NCI-H1048 (cell line): ENCODE measurements at places on chromosomes 11 and 22.

DNA sequence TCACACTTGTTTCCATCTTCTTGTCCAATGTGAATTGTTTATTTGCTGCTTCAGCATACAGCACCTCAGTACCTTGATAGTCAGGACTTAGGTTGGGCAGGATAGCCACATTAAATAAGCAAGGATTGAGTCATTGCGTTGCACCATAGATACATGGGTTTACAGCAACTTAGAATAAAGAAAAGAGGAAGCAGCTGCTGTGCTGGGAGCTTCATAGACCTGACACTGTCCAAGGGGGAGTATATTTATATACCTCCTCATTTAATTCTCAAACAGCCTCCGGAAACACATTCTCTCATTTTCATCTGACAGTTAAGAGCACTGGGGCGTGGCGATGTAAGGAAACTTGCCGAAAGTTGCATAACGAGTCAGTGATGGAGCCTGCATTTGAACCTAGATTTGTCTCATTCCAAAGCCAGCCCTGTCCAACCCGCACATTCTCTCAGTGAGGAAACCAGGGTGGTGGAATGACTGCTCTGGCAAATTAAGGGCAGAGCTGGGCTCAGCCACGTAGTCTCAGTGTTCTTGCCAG lies 42.2 kb downstream of the UBASH3B start:
- DNase-seq: no peak

DNA sequence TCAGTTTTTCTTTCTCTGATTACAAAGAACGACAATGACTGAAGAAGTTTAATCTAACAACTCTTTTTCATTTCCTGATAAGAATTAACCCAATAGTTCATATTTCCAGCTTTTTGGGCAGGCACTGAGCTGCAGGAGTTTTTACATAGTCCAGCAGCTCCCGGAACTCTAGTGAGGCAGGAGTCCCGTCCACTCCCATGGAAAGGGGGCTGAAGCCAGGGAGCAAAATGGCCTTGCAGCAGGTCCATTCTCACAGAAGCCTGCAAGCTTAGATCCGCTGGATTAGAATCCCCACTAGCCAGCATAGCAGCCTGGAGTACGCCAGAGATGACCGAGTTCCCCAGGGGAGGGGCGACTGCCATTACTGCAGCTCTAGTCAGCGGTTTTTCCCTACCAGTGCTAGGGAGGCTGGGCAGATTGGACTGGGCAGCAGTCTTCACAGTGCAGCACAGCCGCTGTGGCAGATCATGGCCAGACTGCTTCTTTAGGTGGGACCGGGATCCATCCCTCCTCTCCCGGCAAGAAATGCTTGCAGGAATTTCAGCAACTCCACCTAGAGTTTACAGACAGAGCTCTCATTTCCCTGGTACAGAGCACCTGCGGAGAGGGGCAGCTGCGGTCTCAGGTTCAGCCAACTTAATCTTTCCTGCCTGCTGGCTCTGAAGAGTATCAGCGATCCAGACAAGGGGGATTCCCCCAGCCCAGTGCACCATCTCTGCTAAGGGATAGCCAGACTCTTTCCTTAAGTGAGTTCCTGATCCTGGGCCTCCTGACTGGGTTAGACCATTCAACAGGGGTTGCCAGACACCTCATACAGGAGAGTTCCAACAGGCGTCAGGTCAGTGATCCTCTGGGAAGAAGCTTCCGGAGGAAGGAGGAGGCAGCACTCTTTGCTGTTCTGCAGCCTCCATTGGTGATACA lies 742 bp upstream of the CASP4 start:
- no peak for DNase-seq

DNA sequence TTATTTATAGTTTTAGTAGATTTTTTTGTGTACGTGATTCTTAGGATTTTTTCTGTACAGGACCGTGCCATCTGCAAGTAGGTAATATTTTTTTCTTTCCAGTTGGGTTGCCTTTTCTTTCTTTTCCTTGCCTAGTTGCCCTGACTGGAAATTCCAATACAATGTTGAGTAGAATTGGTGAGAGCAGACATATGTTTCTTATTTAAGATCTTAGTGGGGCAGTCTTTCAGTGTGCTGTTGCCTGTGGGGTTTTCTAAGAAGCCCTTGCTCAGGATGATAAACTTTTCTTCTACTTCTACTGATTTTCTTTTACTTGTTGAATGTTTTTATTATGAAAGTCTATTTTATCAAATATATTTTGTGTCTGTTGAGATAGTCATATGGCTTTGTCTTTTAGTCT lies 33.0 kb downstream of the ATXN10 start:
- no peak for DNase-seq

GRCh38 chr22:48660790-48661740 lies 1166.6 kb downstream of the BRD1 start:
- DNase-seq: no peak

- no peak for DNase-seq
These were observed 200.4 kb downstream of the MN1 start for GRCh38 chr22:27601195-27601594.

- DNase-seq: no peak
These were observed 55.9 kb upstream of the FGF3 start for GRCh38 chr11:69874984-69875624.

DNA sequence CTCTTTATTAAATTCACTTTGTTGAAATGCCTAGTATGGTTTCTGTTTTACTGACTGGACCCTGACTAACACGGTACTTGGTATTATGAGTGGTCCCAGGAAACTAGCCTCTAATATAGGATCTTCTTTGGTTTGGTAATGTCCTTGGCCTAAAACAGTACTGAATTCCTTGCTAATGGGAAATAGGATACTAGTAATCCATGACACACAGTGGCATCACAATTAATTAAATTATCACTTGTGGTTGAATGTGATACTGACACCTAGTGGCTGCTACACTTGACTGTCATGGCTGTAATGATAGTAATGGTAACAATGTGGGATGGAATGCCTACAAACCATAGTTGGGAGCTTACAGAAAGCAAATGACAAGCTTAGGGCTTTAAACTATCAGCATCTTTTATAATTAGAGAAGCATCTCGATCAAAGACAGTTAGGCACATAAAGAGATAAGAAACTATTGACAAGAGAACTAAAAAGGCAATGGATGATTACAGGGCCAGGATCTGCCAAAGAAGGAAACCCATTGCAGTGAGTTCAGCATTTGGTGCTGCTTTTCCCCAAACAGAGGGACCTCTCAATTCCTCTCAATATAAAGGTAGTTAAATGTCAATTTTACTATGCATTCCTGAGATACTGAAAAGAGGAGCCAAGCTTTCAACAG lies 8.6 kb downstream of the DNHD1 start:
- DNase-seq: no peak

DNA sequence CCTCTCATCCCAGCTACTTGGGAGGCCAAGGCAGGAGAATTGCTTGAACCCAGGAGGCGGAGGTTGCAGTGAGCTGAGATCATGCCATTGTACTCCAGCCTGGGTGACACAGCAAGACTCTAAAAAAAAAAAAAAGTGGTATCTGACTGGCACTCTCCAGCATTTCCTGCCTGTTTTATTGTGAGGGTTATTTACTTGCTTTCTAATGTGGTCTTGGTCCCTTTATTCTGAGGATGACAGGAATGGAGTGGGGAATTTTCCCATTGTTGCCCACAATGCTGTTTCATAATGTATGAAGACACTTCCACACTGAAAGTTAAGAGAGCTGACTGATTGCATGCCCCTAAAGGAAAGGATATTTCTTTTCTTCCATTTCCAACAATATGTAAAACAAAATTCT lies 286.5 kb upstream of the MTNR1B start:
- no peak for DNase-seq

- DNase-seq: no peak
These were observed 21.5 kb upstream of the MMP7 start for GRCh38 chr11:102552020-102552419.

- no peak for DNase-seq
These were observed 33.7 kb downstream of the ZC3H12C start for GRCh38 chr11:110126936-110127335.

DNA sequence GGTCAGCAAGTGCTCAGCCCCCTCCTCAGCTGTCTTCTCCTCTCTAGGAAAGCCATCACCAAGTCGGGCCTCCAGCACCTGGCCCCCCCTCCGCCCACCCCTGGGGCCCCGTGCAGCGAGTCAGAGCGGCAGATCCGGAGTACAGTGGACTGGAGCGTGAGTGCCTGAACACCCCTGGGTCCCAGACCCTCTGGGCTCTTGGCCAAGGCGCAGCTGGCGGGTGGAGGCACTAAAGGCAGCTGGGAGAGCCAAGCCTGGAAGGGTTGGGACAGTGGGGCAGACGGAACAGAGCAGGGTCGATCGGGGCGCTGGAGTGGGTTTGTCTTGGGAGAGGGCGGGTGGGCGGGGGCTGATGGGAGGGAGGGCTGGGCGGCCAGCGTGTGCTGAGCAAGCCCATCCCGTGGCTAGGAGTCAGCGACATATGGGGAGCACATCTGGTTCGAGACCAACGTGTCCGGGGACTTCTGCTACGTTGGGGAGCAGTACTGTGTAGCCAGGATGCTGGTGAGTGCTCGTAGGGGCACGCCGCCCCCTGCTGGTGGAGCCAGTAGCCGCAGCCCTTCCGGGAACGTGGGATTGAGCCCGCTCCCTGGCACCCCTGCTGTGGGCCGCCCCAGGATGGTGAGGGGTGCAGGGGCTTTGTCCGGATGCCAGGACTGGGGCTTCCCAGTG lies 14.1 kb upstream of the MDK start:
- no peak for DNase-seq

- DNase-seq: no peak
These were observed 67.2 kb downstream of the C11orf91 start for GRCh38 chr11:33633251-33634003.
